ENCODE measurements at places on chromosomes 1 and 21.
A peak's percentile ranks its signal among the peaks of the same experiment; 100 is the strongest.

- DNase-seq: no peak
Observed at GRCh38 chr1:51714374-51715019, 97.6 kb downstream of the OSBPL9 start.

DNA sequence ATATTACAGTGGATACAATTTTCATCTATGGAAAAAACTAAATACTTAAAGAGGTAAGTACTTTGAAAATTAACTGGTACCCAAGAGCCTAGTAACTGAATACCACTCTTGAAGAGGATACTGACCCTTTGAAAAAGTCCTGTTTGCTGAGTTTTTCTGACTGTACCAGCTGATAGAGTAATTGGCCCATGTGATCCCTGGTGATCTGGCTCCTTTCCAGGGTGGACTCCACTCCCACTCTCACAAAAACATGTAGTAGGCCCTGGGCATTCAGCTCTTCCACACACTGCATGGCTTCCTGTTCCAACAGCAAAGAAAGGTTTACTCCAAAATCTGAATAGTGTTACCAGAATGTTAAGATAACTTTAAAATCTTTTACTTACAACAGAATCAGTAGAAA, 53.6 kb upstream of the HP1BP3 start:
- no peak for DNase-seq

GRCh38 chr1:62263006-62263813, 56.0 kb downstream of the KANK4 start:
- no peak for DNase-seq

- no peak for DNase-seq
Observed at GRCh38 chr1:203263496-203263895, 34.0 kb upstream of the CHIT1 start.

DNA sequence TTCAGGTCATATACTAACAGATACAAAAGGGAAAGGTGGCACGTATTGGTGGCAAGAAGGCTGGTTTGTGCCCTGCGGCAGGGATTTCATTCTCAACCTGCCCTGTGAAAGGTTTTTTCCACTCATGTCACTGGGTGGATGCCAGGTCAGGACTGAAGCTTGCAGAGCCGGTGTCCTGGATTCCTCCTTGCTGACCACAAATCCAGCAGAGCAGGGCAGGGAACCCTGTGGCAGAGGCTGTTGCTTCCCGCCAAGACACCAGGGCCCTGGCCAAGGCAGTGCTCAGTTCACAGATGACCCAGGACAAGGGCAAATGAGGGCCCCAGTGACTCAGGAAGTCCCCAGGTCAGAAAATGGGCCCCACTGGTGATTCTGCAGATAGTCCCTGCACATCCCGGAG, 16.4 kb downstream of the BSND start:
- DNase-seq: no peak

DNA sequence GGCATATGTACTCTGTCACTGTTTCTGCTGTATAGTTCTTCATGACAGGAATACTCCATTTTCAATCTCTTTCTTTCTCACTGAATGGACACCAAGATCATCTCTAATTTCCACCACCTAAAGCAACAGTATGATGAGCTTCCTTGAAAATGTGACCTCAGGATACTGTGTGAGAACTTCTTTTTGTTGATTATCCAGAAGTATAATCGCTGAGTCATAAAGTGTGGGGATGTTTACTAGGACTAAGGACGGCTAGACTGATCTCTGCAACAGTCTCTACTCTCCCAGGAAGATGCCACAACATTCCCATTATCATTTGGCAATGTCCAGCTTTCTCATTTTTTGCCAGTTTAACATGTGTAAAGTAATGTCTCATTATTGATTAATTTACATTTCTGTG, 70.3 kb downstream of the TNFSF18 start:
- no peak for DNase-seq

DNA sequence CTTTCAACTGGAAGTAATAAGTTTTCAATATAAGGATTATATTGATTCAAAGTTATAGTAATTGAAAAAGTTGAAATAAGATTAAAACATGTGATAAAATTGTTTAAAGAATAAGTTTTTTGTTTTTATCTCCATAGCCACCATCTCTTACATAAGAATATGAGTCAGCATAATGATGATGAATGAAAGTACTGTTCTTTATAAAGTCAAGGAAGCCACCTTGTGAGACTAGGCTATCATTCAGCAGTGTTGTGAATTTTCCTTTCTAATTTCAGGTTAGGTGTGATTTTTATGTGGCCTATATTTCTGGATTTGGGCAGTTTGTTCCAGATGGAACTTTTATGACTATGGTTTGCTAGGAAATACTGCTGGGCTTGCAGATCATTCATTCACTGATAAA, 22.4 kb upstream of the ASB17 start:
- DNase-seq: no peak

DNA sequence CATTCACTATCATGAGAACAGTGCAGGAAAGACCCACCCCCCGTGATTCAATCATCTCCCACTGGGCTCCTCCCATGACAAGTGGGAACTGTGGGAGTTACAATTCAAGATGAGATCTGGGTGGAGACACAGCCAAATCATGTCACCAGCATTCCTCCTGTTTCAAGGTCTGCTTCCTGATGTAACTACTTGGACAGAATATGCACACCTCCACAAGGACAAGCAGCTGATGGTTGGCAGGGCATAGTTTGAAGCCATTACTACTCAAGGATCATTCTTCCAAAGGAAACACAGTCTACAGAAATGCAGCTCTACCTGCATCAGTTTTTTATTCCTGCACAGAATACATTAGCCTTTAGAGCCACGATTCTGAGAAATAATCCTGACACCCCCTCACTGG, 28.5 kb upstream of the RNF2 start:
- no peak for DNase-seq

GRCh38 chr21:31136891-31137290, 98.6 kb upstream of the KRTAP19-8 start:
- DNase-seq: no peak

DNA sequence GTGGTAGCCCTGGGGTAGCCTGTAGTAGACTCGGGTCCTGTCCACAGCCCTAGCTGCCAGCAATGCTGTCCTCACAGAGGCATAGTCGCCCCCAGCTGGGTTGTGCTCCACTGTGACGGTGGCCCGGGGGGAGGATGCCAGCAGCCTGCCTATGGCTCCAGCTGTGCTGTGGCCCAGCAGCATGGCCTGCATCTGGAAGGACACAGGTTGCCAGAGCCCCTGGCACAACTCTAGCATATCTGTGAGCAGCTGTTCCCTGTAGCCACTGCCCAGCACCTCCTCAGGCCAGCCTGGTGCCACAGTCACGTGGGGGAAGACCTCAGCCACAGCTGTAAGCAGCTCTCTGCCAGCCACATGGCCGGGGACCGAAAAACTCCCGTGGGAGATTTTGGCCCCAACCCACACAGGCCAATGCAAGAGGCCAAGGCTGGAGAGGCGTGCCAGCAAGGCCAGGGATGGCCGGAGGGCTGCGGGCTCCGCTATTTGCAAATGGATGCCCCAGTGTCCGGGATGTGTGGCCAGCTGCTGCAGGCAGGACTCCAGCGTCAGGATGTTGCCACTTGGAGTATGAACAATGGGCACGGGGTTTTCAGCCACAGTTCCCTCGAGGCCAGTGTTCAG, 13.9 kb downstream of the FAM151A start:
- no peak for DNase-seq

DNA sequence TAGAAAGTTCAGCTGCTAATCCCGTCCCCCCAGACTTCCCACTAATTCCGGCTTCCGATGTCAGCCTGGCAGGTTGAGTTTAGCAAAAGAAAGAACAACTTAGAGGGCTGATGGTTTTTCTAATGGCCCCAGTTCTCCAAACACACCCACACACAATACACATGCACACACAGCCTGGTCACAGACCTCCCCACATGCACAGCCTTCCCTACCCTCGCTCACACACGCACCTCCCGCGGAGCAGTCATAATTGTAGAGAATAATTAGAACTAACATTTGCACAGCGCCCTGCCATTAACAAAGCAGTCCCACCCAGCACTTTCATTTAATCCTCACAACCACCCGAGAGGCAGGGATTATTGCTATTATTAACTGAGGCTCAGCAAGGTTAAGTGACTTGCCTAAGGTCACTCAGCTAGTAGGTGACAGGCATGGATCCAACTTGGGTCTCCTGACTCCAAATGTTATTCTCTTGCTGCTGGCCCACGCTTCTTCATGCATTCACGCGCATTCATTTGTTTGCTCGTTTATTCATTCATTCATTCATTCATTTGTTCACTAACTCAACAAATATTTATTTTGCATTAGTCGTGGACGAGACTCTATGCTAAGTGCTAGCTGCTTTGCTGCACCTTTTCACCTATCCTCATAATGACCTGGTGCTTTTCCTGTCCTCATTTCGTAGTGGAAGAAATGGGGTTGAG, 274.9 kb downstream of the FOXD2 start:
- DNase-seq: no peak

DNA sequence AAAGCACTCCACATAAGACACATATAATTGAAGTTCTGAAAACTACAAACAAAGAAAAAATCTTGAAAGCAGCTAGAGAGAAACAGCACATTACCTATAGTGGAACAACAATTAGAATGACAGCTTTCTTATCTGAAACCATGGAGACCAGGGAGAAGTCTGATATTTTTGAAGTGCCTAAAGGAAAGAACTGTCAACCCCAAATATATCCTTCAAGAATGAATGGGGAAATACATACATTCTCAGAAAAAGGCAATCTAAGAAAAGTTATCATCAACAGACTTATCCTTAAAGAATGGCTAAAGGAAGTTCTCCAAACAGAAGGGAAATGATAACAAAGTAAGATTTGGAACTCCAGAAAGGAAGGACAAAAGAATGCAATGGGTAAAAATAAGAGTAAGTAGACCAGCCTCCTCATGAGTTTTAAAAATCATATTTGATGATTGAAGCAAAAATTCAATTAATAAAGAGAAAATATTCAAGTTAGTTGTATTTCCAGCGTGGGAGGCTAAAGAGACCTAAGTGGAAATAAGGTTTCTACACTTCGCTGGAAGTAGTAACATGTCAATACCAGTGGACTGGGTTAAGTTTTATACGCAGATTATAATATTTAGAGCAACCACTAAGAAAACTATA, 170.8 kb upstream of the SAMSN1 start:
- DNase-seq: no peak

DNA sequence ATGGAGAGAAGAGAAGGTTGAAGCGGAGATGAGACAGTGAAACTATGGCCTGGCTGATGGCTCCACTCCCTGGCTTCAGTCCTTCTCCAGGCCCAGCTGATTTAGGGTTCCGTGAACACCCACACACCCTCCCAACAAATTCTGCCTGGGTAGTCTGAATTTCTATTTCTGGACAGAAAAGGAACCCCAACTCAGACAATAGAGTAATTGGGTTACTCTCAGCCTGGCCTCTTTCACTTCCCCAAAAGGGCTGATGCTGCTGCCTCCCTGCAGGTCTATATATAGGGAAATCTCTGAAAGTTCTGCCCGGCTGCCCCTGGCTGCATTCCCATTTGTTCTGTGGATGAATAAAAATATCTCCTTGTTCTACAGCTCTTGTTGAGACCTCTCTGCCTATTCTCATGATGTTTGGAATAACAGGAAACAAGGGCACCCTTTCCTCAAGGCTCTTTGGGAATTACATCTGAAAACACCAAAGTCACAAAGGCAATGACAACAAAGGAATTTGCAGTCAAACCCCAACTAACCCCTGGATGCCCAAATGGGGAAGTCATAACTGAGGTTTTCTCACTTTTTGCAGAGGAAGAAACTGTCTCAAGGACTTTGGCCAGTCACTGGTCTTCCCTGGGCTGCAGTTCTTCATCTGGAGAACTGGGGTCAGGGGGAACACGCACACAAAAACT, 11.4 kb upstream of the ZSCAN20 start:
- peak; percentile 35 for DNase-seq

GRCh38 chr1:180269645-180270529, 39.8 kb downstream of the LHX4 start:
- DNase-seq: no peak

- peak; percentile 39 for DNase-seq
Observed at GRCh38 chr1:1432951-1433803, 2.3 kb upstream of the VWA1 start.

DNA sequence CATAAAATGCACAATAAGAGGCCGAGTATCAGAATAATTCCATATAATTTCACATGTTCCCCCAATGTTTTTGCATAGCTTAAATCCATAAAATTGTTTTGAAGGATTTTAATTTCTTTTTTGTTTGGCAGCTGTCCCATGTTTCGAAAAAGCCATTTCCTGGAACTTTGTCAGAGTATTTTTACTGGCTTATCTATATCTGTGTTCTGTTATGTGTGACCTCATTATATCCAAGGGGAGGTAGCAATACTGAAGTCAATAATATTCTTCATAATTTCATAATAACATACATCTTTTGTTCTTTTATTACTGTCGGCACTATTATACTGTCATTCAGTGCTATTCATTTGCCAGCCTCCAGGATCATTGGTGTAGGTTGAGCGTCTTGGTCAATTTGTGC, 9.4 kb upstream of the BACH1 start:
- DNase-seq: no peak
